ENCODE measurements at places on chromosomes 3 and 15.

GRCh38 chr15:72237853-72238224 lies 6.8 kb upstream of the PKM start:
- no peak for DNase-seq

DNA sequence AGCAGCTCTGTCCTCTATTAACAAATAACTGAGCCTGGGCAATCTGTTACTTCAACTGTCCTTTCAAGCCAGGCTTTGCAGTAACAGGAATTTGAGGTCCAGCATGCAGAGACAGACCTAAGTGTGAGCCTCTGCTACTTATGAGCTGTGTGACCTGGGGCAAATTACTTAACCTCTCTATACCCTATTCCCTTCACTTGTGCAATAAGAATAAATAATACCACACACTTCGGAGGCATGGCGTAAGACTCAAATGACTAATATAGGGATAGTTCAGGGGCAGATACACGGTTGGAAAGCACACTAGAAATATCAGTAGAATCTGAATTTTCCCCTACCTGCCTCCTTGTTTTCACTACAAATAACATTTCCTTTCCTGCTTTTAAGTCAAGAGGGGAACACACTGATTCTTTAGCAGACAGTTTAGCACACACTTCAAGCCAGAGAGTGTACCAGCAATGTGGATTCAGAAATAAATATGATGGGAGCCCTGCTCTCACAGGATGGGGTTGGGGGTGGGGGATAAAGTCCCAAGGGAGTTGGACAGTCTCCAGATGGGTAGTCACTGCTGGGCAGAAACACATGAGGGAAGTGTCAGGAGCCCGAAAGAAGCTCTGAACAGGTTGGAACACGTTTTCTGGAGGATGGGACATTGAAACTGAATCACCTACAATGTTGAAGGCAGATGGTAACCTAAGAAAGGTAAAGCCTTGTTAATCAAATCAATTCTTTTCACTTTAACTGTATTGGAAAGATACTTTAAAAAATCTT lies 61.8 kb upstream of the RBP1 start:
- DNase-seq: no peak

DNA sequence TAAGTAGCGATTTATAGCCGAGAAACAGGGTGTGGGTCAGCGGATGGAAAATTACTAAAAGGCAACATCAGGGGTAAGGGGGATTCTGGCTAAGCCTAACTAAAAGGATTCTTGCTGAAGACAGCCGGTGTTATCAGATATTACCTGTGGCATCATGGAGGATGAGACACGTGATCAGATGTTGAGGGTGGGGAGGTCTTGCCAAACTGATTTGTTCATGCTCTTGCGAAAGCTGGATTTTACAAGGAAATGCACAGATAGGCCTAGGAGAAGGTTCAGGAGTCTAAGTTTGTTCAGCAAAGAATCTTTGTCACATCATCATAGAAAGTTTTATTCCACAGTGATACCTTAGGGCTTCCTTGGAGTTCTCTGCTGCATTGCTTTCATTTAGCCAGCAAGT lies 396.8 kb upstream of the TBL1XR1 start:
- no peak for DNase-seq

DNA sequence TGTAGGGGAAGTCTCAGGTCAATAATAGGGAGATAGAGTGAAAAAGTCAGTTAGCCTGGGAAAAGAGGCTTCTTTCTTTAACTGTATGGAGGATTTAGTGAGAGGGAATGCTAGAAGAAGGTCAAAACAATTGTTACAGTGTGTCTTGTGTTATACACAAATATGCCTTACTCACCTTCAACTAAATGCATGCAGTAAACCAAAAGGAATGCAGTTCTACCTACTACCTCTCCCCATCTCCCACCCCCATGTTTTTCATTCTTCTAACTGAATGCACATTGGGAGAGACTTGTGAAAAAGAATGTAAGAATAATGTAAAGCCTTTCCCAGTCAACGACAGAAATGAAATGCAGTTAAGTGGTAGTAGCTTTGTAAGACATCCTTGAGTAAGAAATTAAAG lies 33.8 kb downstream of the CCDC66 start:
- DNase-seq: no peak

DNA sequence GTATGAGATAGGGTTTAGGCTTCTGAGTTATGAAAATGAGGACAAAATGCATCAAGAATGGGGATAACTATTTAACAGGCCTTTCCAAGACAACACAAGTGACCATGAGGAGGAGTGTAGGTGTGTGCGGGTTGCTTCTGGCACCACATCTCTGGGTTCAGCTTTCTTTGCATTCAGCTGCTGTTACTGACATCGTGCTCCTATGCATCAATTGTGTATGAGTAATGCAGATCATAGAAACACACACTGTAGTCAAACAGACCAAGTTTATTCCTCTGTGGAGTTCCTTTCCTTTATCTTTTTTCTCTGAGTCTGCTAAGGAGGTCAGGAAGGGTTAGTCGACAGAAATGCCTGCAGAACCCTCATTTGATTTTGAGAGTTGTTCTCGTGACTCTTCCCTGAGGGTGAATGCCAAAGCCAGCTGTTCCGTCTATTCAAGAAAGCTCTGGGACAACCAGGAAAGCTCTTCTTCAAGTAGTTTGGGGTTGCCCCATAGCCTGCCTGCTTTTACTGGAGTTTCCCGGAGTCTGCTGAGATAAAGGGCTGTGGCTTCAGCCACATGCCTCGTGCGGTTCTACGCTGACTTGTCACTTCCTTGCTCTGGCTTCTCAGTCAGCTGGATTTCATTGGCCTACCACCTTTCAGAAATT lies 136.7 kb upstream of the TLE3 start:
- no peak for DNase-seq

DNA sequence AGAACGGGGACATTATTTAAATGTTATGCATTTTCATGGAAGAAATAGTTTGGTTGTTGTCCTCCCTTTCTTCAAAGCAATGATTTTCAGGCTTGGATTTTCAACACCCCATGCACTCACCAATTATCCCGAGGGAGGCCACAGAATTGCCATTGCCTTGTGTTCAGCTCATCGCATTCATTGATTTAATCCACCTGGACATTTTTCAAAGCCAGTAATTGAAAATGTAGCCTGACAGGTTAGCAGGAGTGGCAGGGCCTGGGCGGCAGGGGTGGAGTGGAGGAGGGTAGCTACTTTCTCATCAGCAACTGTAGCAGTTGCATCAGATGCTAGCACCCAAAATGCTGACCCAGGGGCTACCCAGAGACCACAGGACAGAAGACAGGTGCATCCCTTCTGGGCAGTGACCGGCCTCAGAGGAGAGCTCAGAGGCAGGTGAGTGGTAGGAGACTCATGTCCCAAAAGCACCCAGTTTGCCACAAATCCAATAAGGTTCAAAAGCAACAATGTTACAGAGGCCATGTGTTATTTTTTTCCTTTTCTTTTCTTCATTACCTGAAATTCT lies 242.4 kb downstream of the CD47 start:
- no peak for DNase-seq

DNA sequence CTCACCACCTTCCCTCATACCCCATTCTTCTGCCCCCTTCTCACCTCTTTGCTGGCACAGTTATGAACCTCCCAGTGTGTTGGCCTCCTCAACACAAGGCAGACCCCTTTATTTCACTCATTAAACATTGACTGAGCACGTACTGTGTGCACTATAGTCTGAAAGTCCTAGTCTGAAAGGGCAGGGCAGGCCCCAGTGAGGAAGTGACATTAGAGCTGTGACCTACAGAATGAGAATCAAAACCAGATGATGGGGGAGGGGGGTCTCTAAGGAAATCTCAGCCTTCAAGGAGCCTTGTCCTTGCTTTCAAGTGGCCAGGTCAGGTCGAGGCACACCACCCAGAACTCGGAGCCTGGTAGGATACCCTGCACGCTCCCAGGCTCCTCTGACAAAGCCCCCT lies 3.5 kb downstream of the SLC28A1 start:
- DNase-seq: no peak

DNA sequence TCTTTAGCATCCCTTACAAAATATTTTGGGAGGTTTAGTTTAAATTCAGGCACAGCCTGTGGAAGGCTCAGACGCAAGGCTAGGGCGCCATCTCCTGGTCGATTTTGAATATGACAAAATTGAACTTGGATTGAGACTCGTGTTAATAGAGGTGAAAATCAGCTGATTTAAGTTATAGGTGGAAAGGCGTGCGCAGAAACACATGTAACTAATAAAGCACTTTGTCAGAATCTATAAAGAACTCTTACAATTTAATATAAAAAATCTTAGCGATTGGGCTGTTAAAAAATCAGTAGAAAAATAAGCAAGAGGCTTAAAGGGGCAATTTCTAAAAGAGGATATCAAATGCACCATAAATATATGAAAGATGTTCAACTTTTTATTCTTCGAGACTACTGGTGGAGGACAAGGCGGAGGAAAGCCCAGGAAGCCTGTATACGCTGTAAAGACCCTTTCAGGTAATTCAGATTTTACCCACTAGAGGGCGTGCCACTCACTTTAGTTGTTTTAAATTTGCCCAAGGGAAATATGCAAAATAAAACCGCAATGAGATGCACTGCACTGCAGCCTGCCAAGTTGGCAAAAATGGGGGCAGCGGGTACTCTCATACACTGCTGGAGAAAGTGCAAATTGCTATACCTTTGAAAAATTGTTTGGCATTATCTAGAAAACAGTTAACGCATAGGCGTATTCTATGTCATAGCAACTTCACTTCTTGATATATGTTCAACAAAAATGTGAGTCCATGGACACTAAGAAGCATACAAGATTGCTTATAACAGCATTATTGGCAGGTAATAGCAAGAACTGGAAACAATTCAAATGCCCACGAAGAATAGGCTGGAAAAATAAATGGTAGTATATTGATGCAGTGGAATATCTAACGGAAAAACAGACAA lies 64.7 kb downstream of the SLC30A4 start:
- DNase-seq: peak; percentile 88

- DNase-seq: peak; percentile 54
Observed at GRCh38 chr15:65832549-65833364, 36.5 kb upstream of the RAB11A start.

DNA sequence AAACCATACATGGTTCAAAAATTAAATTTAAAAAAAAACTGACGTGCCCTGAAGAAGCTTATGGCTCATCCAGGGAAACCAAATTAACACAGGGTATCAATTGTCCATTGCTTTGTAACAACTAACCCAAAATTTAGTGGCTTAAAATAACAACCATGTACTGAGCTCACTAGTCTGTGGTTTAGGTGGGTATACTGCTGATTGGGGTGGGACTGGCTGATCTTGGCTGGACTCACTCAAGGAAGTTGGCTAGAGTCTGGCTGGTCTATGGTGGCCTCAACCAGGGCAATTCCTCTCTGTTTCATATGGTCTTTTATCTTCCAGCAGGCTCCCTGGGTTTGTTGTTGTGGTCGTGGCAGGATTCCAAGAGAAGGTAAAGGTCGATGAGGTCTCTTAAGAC lies 14.1 kb upstream of the EDC3 start:
- DNase-seq: no peak

- no peak for DNase-seq
Observed at GRCh38 chr3:71097557-71097956, 486.0 kb downstream of the FOXP1 start.

GRCh38 chr15:96416934-96417759 lies 86.6 kb downstream of the NR2F2 start:
- DNase-seq: no peak

GRCh38 chr3:124669470-124669869 lies 60.8 kb upstream of the UMPS start:
- DNase-seq: no peak

- no peak for DNase-seq
Observed at GRCh38 chr15:66948294-66948693, 117.1 kb upstream of the SMAD3 start.

GRCh38 chr3:49671291-49672288 lies 2.6 kb upstream of the APEH start:
- peak; percentile 73 for DNase-seq

GRCh38 chr3:174100744-174101143 lies 703.2 kb downstream of the NLGN1 start:
- no peak for DNase-seq

DNA sequence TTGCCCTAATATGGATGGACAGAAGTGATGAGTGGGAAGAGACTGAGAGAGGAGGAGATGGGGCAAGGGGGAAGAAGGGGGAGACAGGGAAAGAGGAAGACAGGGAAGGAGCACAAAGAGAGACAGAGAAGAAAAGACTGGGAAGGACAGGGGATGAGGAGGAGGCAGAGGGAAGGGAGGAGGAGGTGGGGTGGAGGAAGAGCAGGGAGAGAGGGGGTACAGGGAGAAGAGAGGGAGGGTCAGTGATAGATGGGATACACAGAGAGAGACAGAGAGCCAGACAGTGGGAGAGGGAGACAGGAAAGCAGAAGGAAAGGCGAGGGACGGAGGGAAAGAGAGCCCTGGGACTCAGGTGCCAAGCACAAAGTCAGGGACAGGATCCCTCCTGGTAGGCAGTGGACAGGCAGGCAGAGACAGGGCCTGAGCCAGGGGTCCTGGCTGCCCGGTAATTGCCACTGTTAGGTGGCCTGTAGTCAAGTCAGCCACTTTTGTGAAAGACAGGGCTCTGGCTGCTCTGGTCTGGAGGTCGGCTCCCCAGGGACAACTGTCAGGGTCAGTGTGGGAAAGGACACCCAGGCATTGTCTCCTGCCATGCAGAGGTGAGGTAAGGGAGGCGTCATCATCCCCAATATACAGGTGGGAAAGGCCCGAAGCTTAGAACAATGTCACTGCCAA lies 9.8 kb downstream of the VILL start:
- DNase-seq: no peak

DNA sequence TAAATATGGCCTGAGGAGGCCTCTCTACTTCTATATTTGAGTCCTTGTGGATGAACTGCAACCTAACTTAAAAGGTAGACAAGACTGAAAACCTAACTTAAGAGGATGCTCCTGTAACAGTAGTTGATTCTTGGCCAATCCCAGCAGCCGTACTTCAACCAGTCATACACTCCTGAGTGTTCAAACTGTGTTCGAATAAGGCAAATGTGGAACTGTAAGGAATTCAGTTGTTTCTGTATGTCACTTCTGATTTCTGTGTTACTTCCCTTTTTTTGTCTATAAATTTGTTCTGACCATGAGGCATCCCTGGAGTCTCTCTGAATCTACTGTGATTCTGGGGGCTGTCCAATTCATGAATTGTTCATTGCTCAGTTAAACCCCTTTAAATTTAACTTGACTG lies 20.5 kb downstream of the GALK2 start:
- DNase-seq: no peak

DNA sequence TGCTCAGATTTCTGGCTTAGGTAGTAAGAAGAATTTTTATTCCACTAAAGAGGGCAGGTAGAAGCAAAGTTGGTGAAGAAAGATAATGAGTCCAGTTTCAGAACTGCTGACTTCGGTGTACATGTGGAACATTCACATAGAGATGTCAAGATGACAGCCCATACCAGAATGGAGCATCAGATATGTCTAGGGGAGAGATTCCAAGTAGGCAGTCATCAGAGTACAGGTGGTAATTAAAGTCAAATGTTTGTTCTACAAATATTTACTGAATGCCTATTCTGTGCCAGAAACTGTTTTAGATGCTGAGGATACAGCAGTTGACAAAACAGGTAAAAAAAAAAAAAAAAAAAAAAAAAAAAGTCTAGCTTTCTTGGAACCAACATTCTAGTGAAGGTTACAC lies 81.9 kb downstream of the FGF12 start:
- DNase-seq: no peak

DNA sequence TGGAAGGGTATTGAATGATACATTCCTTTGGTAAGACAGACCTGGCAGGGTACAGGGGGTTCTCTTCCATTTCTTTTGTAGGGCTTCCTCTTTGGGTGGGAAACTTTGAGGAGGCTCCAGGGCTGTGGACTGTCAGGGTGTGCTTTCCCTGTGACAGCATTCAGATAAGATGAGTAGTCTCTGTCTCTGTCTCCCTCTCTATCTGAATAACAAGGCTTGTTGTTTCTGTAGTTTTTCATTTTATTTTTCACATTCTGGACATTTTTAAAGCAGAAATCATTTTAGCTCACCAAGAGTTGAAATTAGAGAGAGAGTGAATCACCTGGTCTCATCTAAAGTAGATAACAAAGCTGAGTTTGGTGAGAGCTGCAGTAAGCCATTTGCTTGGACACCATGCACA lies 100.8 kb upstream of the TPM1 start:
- no peak for DNase-seq
